ENCODE measurements at places on chromosomes 6 and 20.

DNA sequence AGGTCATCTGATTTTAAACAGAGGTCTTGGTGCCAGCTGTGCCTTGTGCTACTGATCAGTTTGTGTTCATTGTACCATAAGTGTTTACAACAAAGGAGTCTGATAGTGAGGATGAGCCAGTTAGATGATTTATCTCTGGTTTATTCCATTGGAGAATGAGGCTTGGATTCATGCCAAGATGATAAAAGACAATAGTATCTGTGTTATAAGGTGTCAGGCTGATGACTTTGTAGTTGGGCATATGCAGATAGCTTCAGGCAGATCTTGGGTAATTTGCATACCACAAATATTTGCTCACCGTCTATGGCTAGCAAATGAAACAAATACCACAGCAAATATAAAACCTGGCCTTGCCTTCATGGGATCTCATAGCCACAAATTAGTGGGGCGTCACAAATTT is 43.3 kb upstream of the PHACTR2 start:
- no peak for DNase-seq

GRCh38 chr20:42134265-42135098 is 516.3 kb upstream of the CHD6 start:
- DNase-seq, result no peak

DNA sequence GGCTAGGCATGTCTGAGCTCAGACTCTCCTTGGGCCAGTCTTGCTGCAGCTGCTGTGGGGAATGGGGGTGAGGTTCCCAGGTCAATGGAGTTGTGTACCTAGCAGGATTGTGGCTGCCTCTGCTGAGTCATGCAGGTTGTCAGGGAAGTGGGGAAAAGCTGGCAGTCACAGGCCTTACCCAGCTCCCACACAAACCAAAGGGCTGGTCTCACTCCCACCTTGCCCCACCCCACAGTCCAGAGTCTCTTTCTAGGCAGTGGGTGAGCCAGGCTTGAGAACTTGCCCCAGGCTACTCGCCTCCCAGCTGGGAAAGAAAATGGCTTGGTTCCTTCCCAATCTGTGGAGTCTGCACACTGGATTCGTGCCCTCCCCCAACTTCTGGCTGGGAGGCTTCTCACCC is 65.7 kb downstream of the SCP2D1 start:
- no peak for DNase-seq

- no peak for DNase-seq
Observed at GRCh38 chr6:150915880-150916265, 50.4 kb downstream of the MTHFD1L start.

DNA sequence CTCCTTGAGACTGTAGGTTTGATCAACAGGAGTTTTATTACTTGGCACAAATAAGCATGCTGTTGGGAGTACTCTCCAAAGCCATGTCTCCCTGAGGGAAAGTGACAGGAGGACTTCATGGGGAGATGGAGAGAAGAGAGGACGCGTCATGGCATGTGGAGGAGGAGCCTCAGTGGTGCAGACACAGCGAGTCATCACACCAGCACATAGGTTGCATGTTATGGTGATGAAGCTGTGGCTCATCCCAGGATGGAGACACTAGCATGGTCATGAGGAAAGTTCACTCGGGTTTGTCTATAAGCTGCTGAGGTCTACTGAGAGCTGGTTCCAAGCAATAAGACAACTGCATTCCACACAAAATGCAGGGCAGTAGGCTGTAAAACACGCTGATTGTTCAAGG is 13.2 kb upstream of the SSTR4 start:
- DNase-seq, result no peak

DNA sequence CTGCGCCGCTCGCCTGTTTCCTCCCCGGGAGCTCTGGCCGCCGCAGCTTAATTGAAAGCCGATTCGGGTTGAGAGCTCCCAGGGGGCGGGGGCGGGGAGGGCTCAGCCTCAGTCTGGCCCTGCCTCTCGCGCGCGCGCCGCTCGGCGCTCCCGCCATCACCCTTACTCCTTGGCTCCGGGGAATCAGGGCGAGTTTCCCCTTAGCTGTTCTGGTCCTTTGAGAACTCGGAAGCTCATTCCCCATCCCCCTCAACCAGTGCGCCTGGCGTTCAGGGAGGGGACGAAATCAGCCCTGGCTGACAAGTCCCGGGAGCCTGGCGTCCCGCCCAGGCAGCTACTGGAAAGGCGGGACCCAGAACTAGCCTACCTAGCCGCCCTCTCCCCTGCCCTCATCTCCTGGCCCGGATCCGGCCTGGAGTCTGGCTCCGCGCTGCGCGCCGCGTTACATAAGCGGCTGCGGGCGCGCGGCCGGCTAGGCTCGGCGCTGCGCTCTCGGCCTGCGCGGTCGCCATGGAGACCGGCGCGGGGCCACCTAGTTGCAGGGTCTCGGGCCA is 2.8 kb downstream of the SLC12A5 start:
- DNase-seq, result no peak

DNA sequence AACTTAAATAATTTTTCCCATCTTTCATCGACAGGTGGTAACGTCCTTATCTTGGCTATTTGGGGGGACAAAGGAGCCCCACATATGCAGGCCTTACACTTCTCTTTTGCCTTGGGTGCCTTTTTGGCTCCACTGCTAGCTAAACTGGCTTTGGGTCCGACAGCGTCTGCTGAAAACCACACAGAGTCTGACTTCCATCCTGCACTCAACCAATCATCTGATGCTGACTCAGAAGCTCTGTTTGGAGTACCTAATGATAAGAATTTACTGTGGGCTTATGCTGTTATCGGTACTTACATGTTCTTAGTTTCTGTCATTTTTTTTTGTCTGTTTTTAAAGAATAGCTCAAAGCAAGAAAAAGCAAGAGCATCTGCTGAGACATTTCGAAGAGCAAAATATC is 178.5 kb downstream of the SLC16A10 start:
- DNase-seq, result no peak

GRCh38 chr20:11296951-11297350 is 620.7 kb upstream of the BTBD3 start:
- no peak for DNase-seq

- no peak for DNase-seq
Observed at GRCh38 chr20:32920530-32921298, 62.0 kb downstream of the EFCAB8 start.

DNA sequence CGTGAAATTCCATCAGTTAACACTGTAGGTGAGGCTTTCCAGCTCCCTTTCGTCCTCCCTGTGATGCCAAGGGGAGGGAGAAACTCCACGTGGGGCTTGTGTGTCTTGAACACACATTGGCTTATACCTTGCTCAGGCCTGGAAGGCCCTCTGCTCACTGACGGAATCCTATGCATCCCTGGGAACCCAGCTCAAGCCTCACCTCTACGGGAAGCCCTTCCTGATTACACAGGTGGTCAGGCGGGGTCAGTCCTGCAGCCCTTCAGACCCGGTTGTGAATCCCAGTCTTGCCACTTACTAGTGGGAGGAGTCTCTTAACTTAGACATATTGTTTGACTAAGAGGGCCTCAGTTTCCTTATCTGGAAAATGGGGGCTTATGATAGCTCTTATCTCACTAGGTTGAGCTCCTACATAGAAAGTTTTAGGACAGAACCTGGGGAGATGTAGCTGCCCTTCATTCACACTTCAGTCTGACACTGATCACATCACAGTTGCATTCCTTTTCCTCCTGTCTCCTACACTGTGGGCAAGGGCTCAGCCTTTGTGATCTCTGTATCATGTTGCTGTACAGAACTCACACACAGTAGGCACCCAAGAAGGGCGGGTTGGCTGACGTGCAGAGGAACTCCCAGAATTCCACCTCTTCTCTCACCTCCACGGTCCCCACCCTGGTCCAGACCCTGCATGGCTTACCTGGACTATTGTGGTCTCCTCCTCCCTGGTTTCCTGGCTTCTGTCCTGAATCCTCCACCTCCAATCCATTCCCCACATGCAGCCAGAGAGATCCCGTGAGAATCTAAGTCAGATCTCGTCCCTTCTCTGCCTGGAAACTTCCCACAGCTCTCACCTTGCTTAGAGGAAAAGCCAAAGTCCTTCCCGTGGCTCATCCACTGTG is 129.6 kb downstream of the CEBPB start:
- no peak for DNase-seq

DNA sequence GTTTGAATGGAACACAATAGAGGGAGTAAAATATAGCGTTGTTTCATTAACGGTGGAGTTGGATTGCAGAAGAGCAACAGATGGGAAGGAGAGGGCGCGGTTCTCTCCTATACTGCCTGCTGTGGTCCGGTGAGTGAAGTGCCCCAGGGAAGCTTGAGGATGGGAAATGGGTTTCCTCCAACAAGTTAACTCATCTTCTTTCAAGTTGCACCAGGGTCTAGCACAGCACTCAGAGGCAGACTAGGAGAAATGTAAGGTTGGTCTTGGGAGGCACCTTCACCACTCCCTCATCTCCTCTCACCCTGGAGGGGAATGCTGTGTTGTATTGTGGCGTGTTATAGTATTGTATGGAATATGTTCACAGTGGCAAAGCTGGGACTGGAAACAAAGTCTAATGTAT is 96.9 kb upstream of the SLC24A3 start:
- no peak for DNase-seq

DNA sequence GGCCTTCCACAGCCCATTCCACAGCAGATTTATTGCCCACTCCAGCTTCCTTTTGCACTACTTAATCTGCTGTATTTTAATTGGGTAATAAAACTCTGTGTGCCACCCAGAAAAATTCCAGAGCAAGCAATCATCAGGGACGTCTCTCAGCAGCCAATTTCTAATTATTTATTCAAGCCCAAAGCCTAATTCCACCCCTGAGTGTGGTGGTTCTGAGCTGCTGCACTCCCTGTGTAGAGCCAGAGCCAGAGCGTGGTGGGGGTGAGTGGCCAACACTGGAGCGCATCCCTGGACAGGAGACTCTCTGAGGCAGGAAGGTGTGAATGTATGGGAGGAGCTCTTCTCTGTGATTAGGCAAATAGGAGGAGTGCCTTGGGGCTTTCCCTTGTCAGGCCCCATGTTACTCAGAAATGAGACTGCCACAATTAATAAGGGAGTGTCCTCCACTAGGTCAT is 66.1 kb downstream of the CD24 start:
- no peak for DNase-seq

DNA sequence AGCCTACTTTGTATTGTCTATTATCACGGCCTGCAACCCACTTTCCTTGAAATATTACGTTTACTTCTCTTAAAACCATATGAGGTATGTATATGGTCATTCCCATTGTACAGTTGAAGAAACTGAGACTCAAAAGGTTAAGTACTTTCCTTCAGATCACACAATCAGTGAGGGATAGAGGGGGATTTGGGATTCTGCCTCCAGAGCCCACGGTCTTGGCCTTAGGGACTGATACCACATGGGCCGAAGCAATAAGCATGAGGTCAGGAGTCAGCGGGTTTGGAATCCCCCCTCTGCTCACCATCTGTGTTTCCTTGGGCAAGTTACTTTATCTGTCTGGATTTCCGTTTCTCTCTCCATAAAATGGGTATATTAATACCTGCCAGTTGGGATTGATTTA is 19.4 kb upstream of the EPB41L1 start:
- no peak for DNase-seq

DNA sequence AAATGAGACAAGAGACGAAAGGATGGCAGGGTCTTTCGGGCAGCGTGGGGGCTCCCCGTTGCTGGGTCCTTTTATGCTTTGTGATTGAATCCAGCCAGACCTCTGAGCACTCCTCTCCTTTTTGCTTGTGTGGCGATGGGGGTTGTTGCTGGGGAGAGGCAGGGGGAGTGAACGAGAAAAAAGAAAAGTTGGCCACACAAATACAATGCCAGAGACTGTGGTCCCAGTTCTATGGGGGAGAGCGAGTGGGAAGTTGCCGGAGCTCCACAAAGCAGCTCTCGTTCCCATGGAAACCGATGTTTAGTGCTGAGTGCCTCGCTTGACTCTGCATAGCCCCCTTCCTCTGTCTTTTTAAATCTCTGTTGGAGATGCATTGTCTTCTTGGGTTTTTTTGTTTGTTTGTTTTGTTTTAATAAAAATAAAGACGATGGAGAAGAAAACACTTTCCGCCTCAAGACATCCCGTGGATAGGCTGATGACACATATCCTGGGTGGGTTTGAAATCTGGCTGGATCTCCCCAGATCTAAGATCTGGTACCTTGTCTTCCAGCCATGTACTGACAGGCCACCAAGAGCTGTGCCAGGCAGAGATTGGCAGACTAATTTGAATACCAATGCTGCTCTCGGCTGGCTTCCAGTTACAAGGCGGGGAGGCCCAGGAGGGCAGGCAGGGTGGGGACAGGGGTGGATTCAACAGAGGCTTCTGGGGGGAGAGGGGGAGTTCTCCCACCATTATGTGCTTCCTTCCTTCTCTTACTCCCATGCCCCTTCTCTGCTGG is 529.3 kb downstream of the QKI start:
- DNase-seq, result no peak

GRCh38 chr6:163352011-163352685 is 62.4 kb upstream of the QKI start:
- no peak for DNase-seq

DNA sequence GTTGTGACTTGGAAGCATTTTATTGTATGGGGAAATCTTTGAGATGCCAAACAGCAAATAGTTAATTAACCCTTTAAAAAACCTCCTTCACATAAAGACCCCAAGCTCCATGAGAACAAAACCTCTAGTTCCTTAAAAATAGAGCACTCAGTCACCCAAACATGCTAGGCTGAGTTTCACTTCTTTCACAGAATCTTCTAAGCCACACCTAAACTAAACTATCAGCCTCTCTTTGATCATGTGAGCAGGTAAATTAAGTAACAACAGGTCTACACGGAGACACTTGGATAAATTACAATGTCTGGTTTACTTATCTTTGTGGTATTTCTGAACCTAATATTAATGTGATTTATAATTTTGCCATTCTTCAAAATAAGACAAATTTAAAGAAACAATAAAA is 205.2 kb upstream of the MARCKS start:
- DNase-seq, result no peak

GRCh38 chr20:63579017-63579694 is 5.1 kb upstream of the HELZ2 start:
- no peak for DNase-seq

DNA sequence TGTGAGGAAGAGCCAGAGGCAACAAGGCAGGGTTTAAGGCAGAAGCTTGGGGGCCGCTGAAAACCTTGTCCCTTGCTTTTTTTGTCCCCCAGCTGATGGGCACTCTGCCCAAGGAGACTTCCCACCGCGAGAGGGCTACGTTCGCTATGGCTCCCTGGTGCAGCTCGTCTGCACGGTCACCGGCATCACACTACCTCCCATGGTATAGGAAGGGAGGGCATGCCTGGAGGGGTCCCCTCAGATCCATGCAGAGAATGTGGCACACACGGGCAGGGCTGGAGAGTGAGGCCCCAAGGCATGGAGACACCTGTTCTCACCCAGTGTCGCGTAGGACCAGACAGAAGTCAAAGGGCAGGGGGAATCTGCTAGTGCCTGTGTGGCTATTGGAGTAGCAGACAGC is 5.8 kb upstream of the MATN4 start:
- no peak for DNase-seq

- no peak for DNase-seq
Observed at GRCh38 chr6:73523434-73524123, 2.7 kb upstream of the EEF1A1 start.

- DNase-seq, result no peak
Observed at GRCh38 chr6:26024651-26025046, 62.0 kb downstream of the TRIM38 start.
